ENCODE measurements at places on chromosomes 1 and 21. TPM values are rescaled to one million over a fixed set of nuclear protein-coding genes. Genes with fewer than 3 reads are reported as not detected.
A peak's percentile ranks its signal among the peaks of the same experiment; 100 is the strongest.

The SELL gene
- not detected for total RNA-seq

DNA sequence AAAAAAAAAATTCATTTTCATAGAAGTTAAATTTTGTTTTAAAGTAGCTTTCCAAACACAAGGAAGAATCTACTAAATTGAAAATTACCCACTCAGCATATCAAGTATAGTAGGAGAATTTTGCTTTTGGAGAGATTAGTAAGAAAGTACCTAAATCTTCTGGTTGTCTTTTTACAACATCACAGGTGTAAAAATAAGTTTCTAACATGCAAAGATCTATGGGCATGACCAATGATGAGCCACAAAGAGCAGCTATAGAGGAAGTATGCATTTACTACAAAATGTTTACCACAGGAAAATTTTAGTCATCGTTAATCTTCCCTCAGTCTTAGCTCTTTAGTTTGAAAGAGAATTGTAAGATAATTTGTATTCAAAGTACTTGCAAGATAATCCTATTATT is 28.1 kb downstream of the ANGPTL3 start:
- no peak for DNase-seq

The BRINP2 gene
- 0.16 TPM for total RNA-seq

The ADORA1 gene
- total RNA-seq = 3.8 TPM

The SPRR2A gene
- not detected for total RNA-seq

The CFHR4 gene
- not detected for total RNA-seq

GRCh38 chr1:155929057-155929456 is 5.2 kb downstream of the KHDC4 start:
- no peak for DNase-seq

The PLEKHN1 gene
- total RNA-seq = 2.2 TPM

The VTCN1 gene
- not detected for total RNA-seq

The PLD5 gene
- total RNA-seq = 4.2 TPM

DNA sequence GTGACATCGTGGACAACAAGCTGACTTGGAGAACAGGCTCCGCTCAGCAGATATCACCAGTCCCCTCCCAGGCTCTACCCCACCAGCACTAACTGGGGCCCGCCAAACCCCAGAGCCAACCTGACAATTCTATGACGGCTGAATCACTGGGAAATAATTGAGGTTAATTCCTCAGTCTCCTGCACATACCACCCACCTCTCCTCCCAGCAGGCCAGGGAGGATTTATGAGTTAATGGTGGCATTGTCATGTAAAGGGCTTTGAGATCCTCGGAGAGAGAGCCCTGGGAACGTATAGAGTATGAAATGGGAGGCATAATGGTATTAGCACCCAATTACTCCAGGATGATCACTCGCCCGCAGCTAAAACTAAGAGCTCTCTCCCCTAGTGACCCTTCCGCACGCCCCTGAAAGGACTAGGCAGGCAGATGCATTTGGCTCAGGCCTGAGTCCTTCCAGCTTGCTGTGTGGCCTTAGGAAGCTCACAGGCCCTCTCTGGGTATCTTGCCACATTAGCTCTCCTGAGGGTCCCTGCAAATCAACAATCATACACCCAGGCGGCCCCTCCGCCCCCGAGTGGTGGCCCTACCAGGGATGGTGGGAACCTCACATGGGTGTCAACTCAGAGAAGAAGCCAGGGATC is 27.3 kb upstream of the PAX7 start:
- peak; percentile 43 for DNase-seq

The CFHR3 gene
- 2.0 TPM for total RNA-seq

- peak; percentile 67 for DNase-seq
Measured at GRCh38 chr1:5993556-5994491, 1.6 kb upstream of the NPHP4 start.

DNA sequence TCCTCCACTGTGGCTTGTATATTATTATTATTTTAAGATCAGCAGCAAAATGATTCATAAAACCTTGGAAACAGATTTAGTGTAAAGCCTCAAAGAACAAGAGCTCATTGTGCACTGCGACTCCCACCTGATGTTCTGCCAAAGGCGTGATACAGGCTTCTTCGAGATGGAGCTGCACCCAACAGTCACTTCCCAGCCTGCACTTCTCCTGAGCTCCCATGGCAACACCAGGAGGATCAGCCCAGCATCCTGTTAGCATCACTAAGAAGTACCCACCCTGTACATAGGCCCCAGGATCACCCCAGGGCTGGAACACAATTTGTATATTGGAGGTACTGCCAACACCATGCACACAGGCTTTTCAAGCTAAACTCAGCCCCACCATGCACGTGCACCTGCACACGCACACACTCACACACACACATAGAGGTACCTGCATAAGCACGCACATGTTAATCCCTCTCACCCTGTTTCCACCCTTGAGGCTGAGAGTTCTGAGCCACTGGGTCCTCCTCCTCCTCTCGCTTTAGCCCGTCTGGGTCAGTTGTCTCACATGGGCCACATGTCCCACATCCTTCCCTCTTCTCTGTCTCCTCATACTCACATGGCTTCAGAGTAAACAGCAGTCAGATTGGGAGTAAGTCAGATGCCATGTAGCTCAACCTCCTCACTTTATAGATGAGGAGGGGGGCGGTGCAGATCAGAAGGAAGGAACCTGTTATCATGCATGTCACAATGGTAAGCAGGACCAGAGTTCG is 281.9 kb upstream of the POU3F1 start:
- no peak for DNase-seq

The PGLYRP3 gene
- not detected for total RNA-seq

GRCh38 chr1:197076585-197076984 is 9.5 kb upstream of the F13B start:
- no peak for DNase-seq

- DNase-seq = no peak
Measured at GRCh38 chr1:216923601-216924000, 200.4 kb upstream of the ESRRG start.

- no peak for DNase-seq
Measured at GRCh38 chr1:92194511-92194910, 23.2 kb upstream of the C1orf146 start.

DNA sequence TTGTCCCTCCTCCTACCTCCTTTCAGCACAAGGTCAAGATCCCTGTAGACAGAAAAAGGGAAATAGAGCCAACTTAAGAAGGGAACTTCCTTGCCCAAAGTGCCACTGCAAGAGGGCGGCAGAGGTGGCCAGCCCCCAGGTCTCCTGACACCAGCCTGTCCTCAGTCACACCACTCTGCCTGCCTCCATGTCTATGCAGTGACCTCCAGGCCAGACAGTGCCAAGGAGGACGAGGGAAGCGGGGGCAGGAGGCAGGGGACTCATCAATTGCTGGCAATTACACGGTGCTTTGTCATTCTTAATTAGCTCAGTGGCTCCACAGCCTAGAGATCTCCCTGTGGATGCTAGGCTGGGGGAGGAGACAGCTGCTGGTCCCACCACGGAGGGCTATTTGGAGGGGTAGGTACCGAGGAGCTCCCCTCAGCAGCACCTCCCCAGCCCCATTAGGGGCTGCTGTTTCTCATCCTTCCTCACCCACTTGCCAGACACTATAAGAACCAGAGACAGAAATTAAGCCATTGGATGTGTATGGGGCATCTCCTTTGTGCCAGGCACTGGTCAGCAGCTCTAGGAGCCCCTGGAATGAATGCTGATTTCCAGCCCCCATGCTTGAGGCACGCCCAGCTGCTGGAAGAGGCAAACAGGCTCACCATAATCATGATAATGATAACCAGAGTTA is 6.1 kb upstream of the LDLRAP1 start:
- no peak for DNase-seq

- DNase-seq = peak; percentile 37
Measured at GRCh38 chr1:177755851-177756560, 213.9 kb downstream of the SEC16B start.

- no peak for DNase-seq
Measured at GRCh38 chr1:115377411-115377810, 39.4 kb upstream of the NGF start.

GRCh38 chr1:211885747-211886522 is 55.4 kb upstream of the LPGAT1 start:
- DNase-seq = peak; percentile 3

- DNase-seq = no peak
Measured at GRCh38 chr1:68332041-68332440, 99.7 kb upstream of the WLS start.

DNA sequence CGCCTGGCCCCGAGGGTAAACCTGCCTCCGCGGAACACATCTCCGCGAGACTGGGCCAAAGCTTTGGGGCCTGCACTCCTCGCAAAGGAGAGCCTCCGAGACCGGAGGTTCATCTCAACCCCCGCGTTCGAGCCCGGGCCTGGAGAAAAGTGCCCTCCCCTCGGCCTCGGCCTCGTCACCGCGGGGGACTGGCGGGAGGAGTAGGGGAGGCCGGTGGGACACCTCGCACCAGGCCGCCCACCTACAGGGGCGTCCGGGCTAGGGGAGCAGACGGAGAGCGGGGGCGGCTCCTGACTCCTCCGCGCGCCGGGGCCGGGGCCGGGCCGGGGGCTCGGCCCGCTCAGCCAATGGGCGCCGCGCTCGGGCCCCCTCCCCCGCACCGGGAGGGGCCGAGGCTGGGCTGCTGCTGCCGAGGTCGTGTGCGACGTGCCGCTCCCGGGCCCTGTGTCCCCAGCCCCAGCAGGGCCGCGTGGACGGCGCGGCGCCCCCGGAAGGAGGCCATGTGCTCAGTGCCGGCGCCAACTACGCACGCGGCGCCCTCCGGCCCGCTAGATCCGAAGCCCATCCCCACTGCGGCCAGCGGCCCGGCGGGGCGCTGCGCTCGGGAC is 684 bp downstream of the SLC2A1 start:
- peak; percentile 65 for DNase-seq

GRCh38 chr1:179082333-179082998 is 596 bp downstream of the TOR3A start:
- DNase-seq = peak; percentile 66

The KRTAP15-1 gene
- total RNA-seq = not detected

Measured in GM23338 (cell line).